Pons (tissue), 1 donor: ENCODE measurements at places on chromosomes 11 and 22.

DNA sequence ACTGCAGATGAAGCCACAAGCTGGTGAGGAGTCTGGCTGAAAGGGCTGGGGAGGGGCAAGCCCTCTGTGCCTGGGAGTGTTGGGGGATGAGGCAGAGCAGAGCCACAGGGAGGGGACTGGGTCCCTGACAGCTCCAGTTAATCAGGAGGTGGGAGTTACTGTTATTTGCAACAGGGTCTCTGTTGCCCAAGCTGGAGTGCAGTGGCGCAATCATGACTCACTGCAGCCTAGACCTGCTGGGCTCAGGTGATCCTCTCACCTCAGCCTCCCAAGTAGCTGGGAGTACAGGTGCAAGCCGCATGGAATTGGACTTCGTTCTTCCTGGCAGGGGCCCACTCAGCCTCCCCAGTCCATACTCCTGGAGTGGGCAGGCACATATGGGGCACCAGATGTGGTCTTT lies 7.7 kb downstream of the SCN2B start:
- DNase-seq: no peak

DNA sequence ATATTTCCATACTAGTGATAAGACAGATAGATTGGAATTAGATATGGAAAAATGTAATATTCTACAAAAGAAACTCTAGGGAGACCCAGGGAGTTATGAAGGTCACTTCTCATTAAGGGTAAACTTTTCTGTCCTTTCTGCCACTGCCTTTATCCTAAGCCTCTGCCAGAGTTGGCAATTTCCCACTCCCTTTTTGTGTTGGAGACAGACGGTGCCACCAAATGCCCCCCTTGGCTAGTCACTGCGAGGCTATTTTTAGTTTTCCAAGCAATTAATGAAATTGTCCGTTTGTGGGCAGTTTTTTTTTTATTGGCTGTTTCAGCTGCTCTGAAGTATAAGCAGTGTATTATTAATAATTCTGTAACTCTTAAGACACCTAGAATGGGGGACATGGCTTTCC lies 67.6 kb upstream of the TENM4 start:
- peak; percentile 12 for DNase-seq

DNA sequence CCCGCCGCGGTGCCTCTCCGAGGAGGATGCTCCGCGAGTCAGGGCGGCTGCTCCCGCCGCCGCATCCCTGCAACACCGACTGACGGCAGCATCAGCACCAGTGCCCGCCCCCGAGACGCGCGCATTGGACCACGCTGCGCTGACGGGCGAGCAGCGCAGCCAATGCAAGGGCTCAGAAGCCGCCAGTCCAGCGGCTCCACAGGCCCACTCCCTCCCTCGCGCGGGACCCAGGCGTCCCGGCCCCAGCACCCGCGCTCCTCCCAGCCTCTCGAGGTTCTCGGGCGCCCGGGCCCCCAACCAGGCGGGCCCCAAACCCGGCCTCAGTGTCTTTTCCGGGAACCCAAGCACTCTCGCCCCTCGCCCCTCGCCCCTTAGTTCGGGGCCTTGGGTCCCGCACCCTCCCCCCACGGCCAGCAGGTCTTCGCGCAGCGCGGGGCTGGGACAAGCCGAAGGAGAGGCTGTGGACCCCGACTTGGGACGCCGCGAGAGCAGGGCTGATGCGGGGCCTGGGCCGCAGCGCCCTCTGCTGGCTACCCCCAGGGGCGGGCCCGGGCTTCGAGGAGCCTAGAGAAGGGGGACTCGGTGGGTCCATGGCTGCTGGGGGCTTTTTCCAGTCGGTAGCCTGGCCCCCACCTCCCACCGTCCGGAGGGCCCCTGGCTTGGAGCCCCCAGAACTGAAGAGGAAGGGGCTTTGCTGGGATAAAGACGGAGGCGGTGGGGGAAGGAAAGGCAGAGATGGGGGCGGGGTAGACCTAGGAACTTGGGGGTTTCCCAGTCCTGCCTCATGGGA lies at the start of gene NRXN2:
TSS of gene NRXN2 (minus strand) at position 81 of the 790 bp plus-strand sequence. CDS start 9,498 bp downstream, outside the sequence.
- peak; percentile 93 for DNase-seq

GRCh38 chr22:20406686-20407408 lies 12.9 kb downstream of the ZNF74 start:
- no peak for DNase-seq

DNA sequence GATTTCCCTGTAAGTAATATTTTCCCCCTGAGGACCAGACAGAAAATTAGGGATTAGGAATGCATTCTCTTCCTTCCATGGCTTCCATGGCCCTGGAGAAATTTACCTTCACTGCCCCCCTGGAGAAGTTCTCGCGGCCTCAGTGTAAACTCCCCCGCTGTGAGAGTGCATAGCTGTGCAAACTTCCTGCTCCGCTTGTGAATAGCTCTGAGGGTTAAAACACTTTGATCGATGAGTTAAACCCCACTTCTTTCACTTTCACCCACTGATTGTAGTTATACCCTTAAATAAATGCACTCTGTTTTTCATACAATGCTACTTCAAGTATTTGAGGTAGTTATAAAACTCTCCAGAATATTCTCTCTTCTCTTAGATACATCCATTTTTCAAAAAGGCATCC lies 190.8 kb downstream of the DSCAML1 start:
- no peak for DNase-seq

GRCh38 chr11:86449993-86450629 lies 75.4 kb downstream of the CCDC81 start:
- DNase-seq: no peak

DNA sequence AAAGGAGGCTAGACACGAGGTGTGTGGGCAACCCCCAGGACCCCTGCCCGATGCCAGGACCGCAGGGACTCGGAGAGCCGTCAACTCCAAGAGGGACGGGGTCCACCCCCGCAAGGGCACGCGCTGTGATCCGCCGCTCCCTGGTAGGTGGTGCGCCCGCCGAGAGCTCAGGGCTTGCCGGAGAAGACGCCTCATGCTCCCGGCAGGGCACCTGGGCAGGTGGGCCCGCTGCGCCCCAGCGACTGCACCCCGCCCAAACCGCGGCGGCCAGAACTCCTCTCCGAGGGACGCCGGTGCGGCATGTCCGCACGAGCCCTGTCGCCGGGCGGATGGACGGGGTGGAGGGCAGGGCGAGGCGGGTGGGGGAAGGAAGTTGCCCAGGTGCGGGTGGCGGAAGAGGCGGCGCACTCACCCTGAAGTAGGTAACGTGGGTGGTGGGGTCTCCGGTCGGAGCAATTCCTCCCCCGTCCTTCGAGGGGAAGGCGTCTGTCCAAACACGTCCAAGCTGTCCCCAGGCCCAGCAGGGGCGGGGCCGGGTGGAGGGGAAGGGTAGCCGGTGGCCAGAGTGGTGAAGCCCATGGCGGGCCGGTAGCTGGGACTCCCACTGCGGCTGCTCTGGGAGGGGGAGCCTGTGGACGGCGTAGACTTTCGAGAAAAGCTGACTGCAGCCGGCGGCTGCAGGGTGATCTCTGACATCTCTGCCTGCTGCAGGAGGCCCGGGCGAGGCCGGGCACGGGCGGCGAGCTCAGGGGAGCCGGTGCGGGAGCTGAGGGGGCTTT lies 37.2 kb downstream of the IGSF9B start:
- no peak for DNase-seq

DNA sequence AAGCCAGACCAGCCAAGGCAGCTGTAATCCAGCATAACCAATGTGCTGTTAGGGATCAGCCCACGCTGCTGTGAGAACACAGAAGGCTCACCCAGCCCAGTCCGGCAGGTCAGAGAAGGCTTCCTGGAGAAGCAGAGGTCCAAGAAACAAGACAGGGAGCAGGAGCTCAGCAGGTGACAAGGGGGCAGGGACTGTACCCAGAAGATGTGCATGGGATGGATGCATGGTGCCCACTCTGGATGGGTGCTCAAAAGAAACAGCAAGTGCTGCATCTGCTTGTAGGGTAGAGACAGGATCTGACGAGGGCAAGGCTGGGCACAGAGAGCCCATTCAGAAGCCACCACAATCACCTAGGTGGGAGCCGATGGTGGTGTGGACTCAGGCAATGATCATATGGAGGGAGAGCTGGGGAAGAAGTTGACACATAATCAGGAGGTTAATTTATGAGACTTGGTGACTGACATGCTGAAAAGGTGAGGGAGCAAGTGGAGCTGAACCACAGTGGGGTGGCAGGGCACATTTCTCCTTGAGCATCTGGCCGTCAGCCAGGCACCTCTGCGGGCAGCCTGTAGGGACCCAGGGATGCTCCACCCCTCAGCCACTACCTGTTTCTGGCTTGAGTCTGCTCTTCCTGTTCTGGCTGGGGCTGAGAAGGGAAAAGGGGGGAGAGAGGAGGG lies 102.3 kb upstream of the DRD2 start:
- no peak for DNase-seq

DNA sequence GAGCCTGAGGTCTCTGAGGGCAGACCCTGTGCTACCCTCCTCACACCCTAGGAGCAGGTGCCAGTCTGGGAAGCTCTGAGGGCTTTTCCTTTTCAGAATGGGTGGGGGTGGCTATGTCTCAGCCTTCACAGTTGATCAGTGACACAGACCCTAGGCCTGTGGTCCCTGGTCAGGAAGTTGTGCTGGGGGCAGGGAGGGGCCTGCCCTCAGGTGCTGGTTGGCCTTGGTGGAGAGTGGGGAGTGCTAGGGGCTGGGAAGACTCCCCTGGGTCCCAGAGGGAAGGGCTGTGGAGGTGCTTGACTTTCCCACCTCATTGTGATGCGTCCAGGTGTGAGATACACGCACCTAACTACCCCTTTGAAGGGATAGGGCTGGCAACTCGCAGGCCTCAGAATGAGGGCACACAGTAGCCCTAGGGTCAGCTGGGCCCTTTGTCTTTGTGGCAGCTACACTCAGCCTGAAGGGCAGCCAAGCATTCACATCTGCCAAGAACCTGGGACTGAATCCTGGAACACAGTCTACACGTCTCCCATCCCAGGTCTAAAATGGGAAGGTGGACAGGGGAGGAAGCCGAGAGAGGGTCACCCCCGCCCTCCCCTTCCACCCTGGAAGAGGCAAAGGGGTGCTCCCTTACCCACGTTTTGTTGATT lies 31.2 kb upstream of the ATXN10 start:
- DNase-seq: no peak

DNA sequence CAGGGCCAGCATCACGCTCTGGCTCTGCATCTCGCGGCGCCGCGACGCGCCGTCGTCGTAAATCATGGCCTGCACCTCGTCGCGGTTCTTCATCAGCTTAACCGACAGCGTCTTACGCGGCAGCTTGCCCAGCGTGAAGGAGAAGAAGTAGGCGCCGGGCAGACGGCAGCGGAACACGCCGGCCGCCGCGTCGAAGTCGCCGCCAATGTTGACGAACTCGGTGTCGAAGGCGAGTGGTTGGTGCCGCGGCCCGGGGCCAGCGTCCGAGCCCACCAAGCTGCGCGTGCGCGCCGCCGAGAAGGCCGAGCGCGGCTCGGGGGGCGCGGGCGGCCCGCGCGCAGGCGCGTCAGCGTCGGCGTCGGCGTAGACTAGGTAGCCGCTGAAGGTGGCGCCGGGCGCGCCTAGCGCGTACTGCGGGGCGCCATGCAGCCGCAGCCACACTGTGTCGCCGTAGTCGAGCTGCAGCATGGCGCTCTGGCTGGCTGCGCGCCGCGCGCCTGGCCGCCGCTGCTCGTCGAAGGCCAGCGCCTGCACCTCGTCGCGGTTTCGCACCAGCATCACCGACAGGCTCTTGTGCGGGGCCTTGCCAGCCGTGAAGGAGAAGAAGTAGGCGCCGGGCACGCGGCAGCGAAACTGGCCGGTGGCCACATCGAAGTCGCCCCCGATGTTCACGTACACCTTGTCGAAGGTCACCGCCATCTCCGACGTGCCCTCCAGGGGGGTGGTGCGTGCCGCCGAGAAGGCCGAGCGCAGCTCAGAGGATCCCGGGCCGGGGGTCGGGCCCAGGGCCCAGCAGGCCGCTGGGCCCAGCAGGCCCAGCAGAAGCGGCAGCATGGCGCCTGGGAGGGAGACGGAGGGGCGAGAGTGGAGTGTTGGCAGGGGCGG lies 3.7 kb downstream of the FAM180B start:
- no peak for DNase-seq

- no peak for DNase-seq
These were observed 13.3 kb downstream of the ROBO4 start for GRCh38 chr11:124884340-124884739.

GRCh38 chr11:17905477-17905876 lies 107.4 kb downstream of the SERGEF start:
- DNase-seq: no peak

DNA sequence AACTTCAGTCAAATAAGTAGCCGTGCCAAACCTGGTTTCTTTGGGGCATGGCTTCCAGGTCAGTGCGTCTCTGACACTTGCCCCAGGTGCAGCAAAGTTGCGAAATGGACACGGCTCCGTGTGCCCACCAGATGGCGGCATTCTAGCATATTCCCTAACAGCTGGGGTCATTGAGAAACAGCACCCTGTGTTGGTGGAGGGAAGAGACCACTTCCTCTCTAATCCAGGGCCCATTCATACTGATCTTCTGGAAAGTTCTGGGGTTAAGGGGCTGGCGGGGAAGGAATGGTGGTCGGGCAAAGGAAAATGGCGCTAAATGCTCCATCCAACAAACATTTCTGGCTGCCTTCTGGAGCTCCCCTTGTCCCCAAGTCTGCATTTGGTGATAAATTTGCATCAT lies 141.2 kb upstream of the TIMP3 start:
- DNase-seq: peak; percentile 37

DNA sequence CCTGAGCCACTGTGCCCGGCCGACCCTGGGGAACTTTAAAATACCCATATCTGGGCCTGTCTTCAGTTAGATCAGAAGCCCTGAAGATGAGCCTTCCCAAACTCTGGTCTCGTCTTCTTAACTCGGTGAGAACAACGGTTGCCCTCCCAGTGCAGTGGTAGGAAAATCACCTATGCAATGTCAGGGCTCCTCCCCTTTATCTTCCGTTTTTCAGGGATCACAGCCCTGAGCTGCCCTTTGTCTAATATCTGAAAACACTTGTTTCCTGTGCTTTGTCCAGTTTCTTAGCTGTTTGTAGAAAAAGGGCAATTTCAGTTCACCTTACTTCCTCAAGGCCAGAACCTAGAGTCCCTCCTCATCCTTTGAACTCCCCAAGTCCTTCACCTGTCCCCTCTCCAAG lies 9.4 kb downstream of the DRAP1 start:
- no peak for DNase-seq

GRCh38 chr22:33018232-33018864 lies 39.8 kb downstream of the SYN3 start:
- DNase-seq: peak; percentile 54

DNA sequence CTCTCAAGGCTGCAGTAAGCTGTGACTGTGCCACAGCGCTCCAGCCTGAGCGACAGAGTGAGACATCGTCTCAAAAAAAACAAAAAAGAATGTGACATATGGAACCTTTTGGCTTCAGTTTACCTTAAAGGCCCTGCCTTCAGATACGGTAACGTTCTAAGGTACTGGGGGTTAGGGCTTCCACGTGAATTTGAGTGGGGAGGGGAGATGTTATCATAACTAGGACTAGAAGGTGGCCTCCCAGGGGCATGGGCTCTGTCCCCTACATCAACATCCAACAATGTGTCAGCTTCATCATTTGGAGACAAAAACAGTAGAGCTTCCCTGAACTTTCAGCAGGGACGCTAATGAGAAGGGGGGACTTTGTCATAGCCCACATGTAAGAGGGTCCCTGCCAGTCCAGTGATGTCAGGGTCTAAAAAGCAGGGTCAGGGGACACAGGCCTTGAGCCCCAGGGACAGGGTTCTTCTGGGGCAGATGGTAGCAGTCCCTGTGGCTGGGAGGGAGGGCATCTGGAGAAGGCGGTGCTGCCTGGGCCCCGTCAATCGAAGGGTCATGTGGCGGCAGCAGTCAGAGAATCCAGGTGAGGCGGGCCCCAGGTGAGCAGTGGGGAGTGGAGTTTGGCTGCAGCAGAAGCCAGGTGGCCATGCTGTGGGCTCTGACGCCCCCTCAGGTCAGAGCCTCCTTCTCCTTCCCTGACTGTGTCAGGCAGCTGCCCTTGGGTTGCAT lies 79.8 kb downstream of the BCR start:
- no peak for DNase-seq
